Effector CD8-positive, alpha-beta T cell (primary cell): ENCODE measurements at places on chromosomes 5 and 9.

DNA sequence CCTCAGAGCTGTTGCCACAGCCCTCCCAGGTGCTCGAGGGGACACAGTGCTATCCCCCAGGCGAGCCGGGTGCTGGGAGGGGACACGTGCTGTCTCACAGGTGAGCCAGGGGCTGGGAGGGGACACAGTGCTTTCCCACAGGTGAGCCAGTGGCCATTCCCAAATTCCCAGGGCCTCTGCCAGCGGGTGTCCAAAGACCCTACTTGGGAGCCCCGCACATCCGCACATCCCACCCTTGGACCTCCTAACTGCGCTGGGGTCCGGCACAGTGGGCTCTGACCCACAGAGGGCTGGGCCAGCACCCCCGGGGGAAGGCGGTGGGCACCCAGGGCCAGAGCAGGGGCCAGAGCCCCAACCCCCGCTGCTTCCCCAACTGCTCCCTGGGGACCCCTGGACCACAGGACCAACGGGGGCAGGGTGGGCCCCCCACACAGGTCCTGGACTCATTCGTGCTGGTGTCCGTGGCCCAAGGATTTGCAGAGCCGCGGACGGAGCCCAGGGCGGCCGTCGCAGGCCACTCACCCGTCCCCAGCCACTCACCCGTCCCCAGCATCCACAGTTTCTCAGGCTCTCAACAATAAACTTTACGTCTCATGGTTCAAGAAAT, 17.9 kb downstream of the EXD3 start:
- no peak for DNase-seq

GRCh38 chr9:122875523-122875922, 29.6 kb downstream of the RC3H2 start:
- DNase-seq = no peak

DNA sequence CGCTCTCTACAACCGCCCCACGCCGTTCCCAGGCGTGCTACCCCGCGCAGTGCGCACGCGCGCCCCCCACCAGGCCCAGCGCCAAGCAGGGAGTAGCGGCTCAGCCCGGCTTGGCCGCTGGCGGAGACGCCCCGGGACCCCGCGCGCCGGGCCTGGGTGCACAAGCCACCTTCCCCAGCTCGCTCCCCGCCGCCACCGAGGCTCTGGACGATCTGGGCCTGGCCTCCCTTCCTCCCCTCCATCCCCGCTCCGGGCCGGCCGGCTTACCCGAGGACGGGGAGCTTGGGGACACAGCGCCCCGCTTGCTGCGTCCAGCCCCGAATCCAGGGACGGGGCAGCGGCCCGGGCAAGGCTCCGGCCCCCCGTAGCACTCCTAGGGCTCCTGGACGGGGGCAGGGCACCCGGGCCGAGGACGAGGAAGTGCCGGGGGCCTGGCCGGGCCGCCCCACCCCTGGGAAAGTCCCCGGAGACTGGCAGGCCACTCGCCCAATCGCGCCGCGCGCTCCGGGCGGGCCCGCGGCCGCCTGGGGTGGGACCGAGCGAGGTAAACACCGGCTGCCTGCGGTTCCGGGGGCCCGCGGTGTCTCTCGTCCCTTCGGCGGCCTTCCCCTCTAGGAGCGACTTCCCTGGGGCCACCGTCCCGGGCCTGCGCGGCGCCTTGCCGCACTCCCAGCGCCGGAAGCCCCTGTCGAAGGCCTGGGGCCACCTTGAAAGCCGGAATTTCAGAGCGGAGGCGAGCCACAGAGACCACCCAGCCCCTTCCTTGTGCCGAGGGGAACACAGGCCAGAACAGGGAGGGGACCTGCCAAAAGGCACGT, at the start of gene TNIP1:
TSS of gene TNIP1 (minus strand) at position 422 of the 818 bp plus-strand sequence. CDS start 15,939 bp downstream, outside the sequence.
- DNase-seq = peak; percentile 89

- no peak for DNase-seq
Observed at GRCh38 chr5:81980598-81981260, 8.9 kb downstream of the ATG10 start.

GRCh38 chr9:94157050-94157801, 73.0 kb downstream of the PTPDC1 start:
- no peak for DNase-seq

GRCh38 chr5:148483750-148484149, 100.0 kb downstream of the FBXO38 start:
- DNase-seq = no peak

GRCh38 chr5:151509836-151510235, 62.4 kb downstream of the SLC36A1 start:
- DNase-seq = no peak

GRCh38 chr5:36492984-36493654, 113.3 kb upstream of the SLC1A3 start:
- no peak for DNase-seq

DNA sequence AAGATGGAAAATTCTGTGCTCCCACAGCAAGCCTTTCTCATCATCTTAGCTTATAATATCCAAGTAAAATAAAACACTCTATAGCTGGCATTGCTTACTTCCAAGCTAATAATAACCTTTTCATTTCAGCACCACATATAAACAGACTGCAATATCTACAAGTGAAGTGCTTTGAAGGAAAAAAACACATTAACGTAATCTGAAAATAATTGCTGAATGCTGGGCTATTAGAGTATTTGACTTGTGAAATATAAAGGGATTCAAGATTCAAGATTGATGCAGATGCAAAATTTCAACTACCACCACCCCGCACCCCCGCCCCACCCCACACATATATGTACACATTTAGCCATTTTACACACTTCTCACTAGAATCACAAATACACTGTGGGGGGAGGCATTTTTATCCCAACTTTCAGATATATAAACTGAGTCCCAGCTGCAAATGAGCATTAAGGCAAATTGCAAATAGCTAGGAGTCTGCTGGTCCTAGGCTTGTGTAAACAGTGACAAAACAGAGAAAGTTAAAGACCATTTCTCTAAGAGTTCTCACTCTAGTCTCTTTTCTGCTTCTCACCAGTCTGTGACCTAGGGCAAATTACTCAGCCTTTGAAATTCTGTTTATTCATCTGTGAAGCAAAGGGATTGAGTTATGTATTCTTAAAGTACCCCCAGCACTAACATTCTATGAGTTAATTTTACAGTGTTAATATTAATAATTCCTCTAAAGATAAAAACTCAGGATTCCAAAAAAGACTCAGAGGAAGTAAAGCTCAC, 489.4 kb downstream of the PRELID2 start:
- DNase-seq = no peak

DNA sequence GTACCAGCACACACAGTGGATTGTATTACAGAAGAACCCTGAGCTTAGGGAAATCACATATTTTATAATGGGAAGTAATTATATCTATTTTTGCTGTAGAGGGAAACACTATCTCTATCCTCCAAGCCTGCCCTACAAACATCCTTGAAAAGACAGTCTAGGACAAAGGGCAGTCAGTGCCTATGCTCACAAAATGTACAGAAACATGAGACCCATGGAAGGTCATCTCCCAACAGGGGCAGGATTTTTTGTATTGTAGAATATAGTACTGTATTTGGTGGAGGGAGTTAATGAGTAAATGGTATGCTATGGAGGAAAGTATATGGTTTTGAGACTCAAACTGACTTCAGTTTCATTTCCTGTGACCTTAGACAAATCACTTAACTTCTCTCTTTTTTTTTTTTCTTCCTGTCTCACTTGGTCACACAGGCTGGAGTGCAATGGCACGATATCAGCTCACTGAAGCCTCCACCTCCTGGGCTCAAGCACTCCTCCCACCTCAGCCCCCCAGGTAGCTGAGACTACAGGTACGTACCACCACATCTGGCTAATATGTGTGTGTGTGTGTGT, 5.8 kb upstream of the RAB14 start:
- no peak for DNase-seq

DNA sequence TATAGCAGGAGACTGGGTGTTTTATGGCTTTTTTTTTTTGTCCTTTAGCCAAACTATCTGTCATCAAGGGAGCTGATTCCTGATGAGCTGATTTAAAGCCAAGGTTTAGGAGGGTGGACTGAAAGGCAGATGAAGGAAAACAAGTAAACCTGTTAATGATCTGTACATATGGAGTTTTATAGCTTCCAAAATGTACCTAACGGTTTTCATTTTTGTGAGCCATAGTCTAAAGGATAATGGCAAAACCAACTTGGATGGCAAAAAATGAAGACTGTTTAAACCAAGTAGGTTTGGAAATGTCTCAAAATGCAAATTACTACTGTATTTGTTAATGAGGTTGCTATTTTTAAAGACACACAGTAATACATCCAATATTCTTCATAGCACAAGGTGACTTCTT, 281.5 kb downstream of the YTHDC2 start:
- no peak for DNase-seq

DNA sequence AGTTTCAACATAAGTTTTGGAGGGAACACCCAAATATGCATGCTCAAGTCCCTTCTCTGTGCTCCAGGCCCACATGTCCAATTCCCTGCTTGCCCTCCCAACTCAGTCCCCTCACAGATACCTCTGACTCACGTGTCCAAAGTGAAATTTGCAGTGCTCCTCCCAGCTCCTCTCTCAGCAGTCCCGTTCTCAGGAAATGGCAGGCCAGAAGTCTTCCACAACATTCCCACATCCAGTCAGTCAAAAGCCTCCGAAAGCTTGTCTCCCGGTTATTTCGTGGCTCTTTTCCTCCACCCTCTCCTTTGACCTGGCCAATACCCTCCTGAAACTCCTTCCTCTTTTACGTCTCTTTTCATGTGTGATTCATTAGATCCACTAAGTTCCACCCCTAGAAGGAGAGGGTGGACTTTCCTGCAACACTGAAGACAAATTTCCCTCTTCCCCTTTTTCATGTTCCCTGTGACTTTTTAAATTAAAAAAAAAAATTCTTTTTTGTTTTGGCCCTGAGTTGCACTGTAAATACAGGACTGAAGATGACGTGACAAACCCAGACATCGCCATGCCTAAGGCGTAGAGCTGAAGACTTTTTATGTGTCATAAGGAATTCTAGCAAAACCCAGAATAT, 12.8 kb upstream of the MGAT1 start:
- no peak for DNase-seq

GRCh38 chr5:134100283-134101091, 14.0 kb upstream of the TCF7 start:
- DNase-seq = peak; percentile 62

- DNase-seq = no peak
Observed at GRCh38 chr9:127717766-127718165, 1.9 kb downstream of the TTC16 start.

- DNase-seq = no peak
Observed at GRCh38 chr9:107982745-107983144, 493.2 kb upstream of the KLF4 start.

DNA sequence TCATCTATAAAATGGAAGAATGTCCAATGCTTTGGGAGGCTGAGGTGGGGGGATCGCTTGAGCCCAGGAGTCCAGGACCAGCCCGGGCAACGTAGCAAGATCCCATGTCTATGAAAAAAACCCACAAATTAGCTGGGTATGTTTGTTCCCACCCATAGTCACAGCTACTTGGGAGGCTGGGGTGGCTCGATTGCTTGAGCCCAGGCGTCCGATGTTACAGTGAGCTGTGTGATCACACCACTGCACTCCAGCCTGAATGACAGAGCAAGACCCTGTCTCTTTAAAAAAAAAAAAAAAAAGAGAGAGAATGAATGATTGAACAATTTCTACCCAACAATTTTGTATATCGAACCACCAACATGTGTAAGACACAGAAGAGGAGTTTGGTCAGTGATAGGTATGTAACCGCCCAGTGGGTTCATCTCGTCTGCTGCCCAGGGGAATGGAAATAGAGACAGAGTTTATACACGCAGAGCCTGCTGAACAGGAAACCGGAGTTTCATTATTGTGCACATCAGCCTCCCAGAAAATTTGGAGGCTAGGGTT, 26.2 kb upstream of the ERGIC1 start:
- DNase-seq = no peak

DNA sequence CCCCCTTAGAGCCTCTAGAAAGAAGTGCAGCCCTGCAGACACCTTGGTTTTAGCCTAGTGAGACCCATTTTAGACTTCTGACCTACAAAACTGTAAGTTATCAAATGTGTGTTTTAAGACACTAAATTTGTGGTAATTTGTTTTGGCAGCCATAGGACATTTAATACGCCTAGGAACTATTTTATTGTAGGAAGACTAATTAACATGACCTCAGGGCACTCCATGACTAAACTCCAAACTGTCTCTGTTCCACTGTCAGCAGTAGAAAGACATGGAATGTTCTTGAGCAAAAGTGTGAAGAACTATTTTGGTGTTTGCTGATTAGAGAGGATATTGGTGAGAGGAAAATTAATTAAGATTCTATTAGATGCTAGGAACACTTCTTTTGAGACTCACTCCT, 4.1 kb upstream of the APC start:
- DNase-seq = no peak

GRCh38 chr9:105706156-105706555, 11.8 kb downstream of the TMEM38B start:
- DNase-seq = no peak

DNA sequence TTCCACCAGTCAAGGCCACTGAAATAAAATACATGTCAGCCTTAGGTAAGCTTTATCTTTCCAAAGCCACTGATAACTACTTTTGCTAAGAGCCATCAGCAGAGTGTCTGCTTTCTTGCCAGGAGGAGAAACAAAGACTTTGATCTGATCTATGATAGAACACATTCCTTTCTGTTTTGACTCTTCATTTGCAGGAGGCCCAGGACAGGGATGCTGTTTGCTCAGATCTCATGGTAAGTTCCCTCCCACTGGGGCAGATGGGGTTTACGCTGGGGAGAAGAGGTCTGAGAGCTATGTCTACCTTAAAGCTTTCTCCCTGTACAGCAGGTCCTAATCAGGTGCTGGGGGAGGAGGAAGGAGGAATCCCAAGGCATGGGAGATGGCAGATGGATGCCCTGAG, 497.6 kb downstream of the NTRK2 start:
- no peak for DNase-seq

DNA sequence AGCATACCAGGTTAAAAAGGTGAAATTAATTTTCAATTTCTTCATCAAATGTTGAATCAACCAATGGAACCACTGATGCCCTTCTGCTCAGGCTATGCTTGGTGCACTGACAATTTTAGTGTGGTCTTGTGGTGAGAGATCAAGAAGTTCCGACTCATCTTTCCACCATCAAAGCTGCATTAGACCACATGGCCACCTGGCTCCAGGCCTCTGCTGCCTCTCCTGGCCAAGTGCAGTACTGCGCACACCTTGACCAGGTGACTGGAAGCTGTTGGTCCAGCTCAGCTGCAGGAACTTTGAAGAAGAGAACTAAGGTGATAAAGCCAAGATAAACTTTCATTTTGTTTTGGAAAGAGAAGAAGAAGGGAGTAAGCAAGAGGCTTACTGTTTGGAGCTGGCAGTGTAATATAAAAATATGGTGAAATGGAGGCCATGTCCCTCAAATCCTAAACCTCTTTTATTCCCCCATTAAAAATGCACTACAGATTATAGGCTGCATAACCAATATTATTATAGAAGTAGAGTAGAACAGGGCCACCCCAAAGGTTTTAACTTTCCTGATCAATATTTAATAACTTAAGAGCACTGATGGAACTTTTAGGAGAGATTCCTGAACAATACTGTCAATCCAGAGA, 315.5 kb upstream of the C9orf72 start:
- DNase-seq = no peak
